Hematopoietic multipotent progenitor cell treated with erythropoietin and hydrocortisone succinate and interleukin-3 and kit ligand, for 6 days (in vitro differentiated cells): ENCODE measurements at places on chromosomes 2 and 18.

DNA sequence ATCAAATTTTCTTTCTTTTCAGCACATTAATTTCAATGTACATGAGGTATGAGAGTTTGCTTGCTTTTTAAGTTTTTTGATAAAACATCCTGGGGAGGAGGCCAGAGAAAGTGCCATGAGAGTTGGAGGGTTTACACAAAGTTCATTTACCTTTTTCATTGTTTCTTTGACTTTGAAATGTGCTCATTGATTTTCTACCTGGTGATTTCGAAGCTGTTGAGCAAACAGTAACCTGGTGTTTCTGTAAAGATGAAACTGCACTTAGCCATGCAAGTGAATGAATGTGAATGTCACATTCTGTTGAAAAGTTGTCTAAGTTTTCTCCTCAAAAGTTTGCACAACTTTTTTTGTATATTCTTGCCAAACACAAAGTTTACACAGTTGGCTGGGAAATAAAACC, 797.0 kb downstream of the METTL4 start:
- no peak for DNase-seq

DNA sequence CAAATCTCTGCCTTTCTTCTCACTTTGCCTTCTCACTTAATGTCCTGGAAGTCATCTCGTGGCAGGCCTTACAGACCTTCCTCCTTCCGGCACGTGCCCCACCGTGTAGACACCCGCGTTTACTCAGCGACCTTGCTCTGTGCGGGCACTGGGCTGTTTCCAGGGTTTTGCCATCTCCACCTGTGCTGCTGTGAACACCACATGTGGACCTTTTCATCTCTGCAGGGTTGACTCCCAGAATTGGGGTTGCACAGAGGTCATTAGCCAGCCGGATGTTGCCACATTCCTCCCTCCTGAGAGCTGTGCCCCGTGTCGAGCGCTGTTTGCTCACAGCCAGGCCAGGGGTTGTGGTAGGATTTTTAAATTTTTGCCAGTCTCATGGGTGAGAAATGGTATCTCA, 25.4 kb downstream of the KCNG2 start:
- DNase-seq, result no peak

DNA sequence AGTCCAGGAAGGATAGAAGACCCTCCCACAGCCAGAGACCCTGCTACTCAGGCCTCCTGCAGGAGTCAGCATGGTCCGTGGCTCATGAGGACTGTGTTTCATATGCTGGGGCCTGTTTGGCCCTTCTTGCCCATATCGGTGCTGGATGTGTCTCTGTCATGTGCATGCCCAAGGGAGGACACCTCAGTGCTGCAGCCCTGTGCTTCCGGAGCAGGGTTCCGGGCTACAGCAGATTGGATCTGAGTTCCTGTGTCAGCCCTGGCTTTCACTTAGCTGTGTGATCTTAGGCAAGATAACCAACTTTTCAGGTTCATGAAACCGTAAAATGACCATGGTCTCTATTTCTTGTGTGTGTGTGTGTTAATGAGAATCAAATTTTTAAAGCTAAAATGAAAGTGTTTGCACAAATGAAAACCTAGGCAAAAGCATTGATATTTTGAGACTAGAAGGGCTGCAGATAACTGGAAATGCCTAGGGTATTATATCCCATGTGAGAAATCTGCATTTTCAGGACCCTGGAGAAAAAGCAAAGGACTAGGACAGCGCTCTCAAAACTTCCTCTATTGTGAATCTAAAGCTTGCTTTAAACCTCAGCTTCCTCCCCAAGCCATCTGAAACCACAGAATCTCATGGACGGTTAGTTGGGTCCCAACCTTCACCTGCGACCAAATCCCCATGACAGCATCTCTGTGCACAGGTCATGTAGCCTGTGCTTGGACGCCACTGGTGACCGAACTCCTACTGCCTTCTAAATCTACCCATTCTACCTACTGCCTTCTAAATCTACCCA, 58.8 kb upstream of the CAPN13 start:
- DNase-seq, result peak; percentile 38

- DNase-seq, result peak; percentile 19
These were observed 582.1 kb upstream of the SETBP1 start for GRCh38 chr18:44098551-44099098.

DNA sequence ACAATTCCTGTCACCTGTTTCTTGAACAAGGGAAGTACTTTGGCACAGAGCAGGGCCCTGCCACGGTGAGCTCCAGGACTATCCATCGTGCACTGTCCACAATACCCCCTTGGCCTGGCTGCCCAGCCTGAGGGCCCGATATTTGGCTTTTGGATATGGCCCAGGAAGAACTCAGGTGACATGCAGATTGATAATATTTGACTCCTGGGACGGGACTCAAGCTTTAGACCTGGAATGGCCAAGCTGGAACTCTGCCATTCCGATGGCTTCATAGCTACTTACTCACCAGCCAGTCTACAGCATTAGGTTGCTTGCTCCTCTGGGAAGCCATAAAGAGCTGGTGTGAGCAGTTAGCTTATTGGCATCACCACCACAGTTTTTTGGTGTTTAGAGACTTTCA, 26.6 kb downstream of the EML6 start:
- no peak for DNase-seq

DNA sequence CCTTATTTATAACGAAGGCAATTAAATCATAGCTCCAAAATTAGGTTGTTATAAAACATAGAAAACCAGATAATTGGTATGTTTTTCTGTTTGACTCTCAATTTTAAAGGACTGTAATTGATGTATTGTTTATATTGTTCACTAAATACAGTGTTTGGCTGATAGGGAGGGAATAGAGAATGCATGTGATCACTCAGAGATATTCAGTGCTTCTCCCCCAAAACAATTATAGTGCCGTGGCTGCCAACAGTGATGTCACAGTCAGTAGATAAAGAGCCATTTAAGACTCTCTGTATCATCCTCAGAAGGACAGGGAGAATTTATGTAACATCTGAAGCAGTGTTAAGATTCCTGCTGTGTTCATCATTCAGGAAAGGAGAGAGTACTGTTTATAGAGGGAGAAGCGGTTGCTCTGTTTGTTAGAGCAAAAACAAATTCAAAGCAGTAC, 69.6 kb downstream of the PHLPP1 start:
- peak; percentile 67 for DNase-seq

GRCh38 chr2:27664622-27665363, 1.1 kb downstream of the SLC4A1AP start:
- DNase-seq, result peak; percentile 11

GRCh38 chr18:37176621-37176934, 347.7 kb downstream of the KIAA1328 start:
- no peak for DNase-seq

DNA sequence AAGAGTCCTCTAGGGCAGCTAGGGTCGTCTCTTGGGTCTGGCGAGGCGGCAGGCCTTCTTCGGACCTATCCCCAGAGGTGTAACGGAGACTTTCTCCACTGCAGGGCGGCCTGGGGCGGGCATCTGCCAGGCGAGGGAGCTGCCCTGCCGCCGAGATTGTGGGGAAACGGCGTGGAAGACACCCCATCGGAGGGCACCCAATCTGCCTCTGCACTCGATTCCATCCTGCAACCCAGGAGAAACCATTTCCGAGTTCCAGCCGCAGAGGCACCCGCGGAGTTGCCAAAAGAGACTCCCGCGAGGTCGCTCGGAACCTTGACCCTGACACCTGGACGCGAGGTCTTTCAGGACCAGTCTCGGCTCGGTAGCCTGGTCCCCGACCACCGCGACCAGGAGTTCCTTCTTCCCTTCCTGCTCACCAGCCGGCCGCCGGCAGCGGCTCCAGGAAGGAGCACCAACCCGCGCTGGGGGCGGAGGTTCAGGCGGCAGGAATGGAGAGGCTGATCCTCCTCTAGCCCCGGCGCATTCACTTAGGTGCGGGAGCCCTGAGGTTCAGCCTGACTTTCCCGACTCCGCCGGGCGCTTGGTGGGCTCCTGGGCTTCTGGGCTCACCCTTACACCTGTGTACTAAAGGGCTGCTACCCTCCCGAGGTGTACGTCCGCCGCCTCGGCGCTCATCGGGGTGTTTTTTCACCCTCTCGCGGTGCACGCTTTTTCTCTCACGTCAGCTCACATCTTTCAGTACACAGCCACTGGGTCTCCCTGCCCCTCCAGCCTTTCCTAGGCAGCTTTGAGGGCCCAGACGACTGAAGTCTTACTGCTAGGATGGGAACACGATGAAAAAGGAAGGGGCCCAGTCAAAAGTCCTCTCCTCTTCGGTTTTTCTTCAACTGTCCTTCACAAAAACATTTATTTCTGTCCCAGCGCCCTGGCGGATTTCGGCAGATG, 8.1 kb downstream of the SIX2 start:
- no peak for DNase-seq

- no peak for DNase-seq
These were observed 83.6 kb upstream of the MGAT5 start for GRCh38 chr2:134170294-134170693.

DNA sequence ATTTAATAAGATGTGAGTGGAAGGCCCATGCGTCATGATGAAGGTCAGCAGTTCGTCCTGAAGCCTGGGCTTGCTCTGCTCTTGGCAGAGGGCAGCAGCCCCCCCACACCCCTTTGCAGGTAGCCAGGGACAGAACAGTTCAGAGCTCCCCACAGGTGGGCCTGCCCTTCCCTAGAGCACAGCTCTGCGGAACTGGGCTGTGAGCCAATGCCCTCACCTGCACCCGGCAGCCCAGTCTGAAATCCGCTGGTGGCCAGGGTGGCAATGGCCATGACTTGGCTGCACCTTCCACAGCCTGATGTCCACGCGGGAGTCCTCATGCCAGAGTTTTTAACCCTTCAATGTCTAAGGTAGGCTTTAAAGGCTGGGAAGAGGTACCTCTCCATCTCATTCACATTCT, 136.7 kb downstream of the ACKR3 start:
- no peak for DNase-seq

DNA sequence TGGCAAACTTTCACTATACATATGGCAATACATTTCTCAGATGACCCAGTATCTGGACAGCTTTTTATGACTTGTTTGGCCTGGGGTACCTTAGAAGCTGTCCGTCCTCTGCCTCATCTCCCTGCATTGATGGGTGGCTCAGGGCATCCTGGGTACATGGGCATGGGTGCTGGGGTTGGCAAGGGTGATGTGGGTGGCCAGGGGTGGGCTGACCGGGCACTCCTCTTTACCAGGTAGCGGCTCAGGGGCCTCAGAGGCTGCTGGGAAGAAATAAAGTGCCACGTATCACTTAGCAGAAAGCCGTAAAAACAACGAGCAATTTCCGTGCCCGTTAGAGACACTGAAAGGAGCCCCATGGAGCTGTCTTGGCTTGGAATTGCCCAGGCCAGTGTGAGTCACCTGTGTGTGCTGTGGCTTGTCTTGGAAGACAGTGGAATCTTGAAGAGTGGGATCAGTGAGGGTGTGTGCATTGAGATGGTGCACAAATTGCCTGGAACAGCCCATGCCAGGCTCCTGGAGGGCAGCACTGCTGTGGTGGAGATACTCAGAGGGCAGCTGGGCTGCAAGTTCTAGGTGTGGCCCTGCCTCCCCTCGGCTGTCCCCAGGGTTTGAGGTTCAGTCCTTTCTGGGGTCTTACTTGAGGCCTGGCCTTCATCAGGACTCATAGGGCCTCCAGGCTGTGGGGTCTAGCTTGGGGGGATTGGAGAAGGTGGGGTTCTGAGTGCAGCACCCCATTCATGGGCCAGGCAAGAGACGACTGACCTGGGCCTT, 88.8 kb downstream of the FHOD3 start:
- no peak for DNase-seq

- no peak for DNase-seq
These were observed 148.7 kb downstream of the TPO start for GRCh38 chr2:1561811-1562421.

DNA sequence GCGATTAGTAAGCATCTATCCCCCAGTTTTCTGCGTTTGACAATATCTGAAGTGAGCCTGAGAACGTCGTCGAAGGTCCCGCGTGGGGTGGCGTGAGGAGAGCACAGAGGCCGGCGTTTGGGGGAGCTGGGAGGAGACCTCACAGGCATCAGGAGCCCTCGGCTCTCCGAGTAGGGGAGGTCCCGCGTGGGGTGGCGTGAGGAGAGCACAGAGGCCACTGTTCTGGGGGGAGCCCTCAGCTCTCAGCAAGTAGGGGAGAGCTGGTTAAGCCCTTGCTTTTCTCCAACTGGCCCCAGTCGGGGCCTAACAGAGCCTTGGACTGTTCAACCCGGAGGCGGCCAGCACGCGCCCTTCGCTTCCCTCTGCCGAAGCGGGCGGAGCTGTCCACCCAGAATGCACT, 134.3 kb downstream of the NFATC1 start:
- DNase-seq, result no peak

- no peak for DNase-seq
These were observed 89.6 kb upstream of the DOCK10 start for GRCh38 chr2:225131898-225132297.
